ENCODE measurements at places on chromosomes 1 and 21. TPM values are rescaled to one million over a fixed set of nuclear protein-coding genes. Genes with fewer than 3 reads are reported as not detected.

Gene CYP2J2
- total RNA-seq = 2.8 TPM

Gene SERPINC1
- total RNA-seq = not detected

- H3K27me3 ChIP-seq = no peaks in the 10 kb centered on the region
- no peak overlapping the region for H3K27ac ChIP-seq
- H3K36me3 ChIP-seq = no peaks in the 10 kb centered on the region
Measured at GRCh38 chr1:69528376-69528775, 39.3 kb upstream of the LRRC7 start.

- DNase-seq = no peak
- H3K27ac ChIP-seq = no peak overlapping the region
- no peaks in the 10 kb centered on the region for H3K4me1 ChIP-seq
- H3K27me3 ChIP-seq = peaks cover 2% of the 10 kb centered on the region
Measured at GRCh38 chr1:5455056-5455455, 537.2 kb downstream of the NPHP4 start.

DNA sequence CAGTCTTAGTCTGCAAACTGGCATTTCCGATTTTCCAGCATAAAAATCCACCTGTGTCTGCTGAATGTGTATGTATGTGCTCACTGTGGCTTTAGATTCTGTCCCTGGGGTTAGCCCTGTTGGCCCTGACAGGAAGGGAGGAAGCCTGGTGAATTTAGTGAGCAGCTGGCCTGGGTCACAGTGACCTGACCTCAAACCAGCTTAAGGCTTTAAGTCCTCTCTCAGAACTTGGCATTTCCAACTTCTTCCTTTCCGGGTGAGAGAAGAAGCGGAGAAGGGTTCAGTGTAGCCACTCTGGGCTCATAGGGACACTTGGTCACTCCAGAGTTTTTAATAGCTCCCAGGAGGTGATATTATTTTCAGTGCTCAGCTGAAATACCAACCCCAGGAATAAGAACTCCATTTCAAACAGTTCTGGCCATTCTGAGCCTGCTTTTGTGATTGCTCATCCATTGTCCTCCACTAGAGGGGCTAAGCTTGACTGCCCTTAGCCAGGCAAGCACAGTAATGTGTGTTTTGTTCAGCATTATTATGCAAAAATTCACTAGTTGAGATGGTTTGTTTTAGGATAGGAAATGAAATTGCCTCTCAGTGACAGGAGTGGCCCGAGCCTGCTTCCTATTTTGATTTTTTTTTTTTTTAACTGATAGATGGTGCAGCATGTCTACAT lies 2.5 kb upstream of the OLFML3 start:
- H3K27ac ChIP-seq = no peak overlapping the region
- peaks cover 42% of the 10 kb centered on the region for H3K4me1 ChIP-seq
- peaks cover 30% of the 10 kb centered on the region for H3K36me3 ChIP-seq
- H3K4me3 ChIP-seq = no peak overlapping the region
- H3K27me3 ChIP-seq = no peaks in the 10 kb centered on the region

Measured in activated CD4-positive, alpha-beta memory T cell treated with anti-CD3 and anti-CD28 coated beads, Interleukin-2, amount 10 ng/mL, durations not matched to agents 7 days and 5 days (primary cell).